T-helper 9 cell (primary cell): ENCODE measurements at places on chromosomes 3 and 15.
A peak's percentile ranks its signal among the peaks of the same experiment; 100 is the strongest.

DNA sequence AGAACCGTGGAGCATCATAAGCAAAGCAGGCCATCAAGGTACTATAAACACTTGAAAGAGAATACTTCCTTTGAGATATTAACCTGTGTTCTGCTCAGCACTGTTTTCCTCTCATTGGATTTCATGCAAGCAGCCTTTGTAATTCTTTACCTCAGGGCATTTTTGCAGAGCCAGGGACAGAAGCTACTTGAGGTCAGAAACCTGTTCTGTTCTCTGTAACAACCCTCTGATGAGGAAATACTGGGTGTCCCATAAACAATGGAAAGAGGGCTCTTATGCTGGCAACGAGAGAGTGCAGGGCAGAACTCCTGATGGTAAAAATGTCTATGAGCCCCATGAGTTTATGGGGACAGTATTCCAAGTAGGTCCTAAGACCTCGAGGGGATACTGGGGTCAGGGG lies 66.0 kb downstream of the DCLK3 start:
- DNase-seq, result no peak

DNA sequence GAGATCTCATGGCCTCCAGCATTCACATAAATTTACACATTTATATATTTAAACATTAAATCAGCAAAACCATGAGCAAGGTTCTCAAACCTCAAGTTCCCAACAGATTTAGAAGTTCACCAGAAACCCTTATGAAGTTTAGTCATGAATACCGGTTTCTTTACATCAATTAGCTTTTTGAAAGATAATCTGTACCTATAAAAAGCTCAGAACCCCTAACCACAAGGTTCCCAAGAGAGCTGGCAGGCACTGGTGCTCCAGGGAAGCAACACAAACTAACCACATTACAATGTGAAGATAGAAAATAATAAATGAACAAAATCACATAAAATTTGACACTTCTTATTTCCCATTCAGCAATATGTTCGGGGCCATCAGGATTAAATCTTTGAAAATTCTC lies 150.9 kb downstream of the FBN1 start:
- DNase-seq, result no peak

DNA sequence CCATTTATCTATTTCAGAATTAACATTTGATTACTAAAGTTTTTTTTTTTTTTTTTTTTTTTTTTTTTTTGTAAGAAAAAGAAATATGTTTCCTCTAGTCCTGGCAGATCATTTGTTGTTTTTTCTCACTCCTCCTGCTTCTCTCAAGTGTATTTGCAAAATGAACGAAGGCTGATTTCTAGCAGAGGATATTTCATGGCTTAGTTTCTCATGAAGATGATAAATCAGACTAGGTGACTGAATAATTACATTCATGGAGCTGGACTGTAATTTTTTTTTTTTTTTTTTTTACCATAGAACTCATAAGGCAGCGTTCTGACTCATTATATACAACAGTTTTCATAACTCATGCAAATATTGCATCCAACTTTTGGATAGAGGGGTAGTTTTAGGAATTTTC lies 332.5 kb upstream of the SEMA6D start:
- no peak for DNase-seq

DNA sequence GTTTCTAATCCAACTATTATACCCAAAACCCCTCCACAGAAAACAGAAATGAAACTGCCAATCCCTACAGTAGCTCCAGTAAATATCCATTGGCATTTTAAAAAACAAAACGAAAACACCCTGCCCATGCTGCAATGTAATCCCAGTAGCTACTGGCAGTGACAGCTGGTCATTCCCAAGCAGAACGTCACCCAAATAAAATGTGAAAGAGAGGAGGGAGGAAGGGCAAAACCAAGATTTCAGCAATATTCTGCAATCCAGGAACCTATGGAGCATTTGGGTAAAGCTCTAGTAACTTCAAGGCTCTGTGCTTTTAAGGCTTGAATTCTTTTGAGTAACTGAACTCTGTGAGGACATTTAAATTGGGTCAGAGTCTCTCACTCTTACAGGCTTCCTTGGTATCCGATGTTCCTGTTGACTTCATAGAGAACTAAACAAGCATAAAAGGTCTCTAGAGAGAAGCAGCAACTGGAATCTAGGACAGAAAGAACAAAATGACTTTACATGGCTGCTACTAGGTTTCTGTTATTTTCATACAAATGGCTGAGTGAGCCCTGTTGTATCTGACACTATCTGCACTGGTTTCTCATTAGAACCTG lies 136.2 kb downstream of the TNIK start:
- DNase-seq, result no peak

DNA sequence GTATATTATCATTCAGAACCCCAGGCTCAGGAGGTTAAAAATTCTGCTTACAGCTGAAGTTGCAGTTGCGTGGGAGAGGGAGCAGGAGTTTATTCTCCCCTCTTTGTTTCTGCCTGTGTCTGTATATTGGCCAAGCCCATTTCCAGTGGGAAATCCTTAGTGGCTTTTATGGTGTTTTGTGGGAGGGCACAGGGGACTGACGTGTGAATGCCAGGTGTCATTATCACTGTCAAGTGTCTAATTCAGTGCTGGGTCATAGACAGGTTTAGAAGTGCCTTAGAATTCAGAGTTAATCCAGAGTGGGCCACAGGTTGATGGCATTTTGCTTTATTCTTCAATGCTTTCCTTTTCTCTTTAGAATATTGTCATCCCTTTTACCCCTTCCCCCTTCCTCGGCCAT lies 33.4 kb downstream of the SLCO3A1 start:
- no peak for DNase-seq

DNA sequence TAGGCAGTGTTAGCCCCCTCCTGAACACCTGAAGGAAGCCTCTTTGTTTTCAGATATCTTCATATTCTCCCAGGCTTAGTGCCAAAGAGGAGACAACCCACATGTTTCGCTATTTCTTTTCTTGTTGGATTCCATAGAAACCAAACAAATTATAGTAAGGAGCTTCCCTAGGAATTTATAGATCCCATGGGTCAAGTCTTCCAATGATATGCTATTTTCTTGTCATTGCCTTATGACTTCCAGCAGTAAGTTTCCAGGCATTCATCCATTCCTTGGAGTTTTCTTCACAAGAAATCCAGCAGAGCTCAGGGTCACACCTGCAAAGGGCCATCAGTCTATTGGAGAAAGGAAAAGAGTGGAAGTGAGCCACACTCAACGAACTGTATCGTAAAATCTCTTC lies 9.9 kb upstream of the KCNMB2 start:
- no peak for DNase-seq

DNA sequence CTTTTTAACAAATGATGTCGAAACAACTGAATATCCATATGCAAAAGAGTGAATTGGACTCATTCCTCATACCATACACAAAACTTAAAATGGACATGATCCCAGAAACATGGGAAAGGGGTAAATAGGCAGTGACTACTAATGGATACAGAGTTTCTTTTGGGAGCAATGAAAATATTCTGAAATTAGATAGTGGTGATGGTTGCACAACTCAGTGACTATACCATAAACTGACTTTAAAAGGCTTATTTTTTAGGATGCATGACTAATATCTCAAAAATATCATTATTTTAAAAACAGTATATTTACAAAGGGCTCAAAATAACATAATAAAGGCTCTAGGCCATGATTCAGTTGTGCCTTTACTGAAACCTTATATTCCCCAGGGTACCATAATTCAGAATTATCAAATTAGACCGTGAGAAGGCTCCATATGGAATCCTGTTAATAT lies 16.3 kb upstream of the ATP13A3 start:
- DNase-seq, result no peak

DNA sequence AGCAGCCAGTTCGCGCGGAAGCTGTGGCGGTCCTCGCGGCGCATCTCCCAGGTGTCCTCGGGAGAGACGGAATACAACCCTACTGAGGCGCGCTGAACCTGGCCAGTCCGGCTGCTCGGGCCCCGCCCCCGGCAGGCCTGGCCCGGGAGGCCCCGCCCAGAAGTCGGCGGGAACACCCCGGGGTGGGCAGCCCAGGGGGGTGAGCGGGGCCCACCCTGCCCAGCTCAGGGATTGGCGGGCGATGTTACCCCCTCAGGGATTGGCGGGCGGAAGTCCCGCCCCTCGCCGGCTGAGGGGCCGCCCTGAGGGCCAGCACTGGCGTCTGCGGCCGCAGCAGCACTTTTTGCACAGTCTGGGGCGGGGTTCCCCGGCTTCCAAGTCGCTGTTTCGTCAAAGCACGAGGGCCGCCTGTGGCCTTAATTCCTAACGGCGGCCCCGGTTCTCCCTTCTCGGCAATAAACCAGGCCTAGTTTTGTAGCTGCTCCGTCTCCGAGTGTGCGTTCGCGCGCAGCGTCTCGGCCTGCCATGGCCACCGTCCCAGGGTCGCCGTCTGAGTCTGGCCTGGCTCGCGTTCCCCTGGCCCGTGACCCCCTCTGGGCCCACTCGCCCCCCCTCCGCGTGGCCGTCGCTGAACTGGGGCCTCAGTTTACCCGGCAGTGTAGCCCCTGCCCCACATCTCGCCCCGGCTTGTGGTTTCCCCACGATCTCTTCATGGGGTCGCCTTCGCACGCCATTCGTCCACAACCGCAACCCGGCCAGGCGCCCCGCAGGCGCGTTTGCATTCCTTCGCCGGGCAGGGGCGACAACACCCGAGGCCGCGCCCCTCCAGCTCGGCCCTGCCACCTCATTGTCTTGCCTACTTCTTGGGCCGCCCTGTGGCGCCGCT lies 30.0 kb downstream of the NBEAL2 start:
- DNase-seq, result peak; percentile 36

DNA sequence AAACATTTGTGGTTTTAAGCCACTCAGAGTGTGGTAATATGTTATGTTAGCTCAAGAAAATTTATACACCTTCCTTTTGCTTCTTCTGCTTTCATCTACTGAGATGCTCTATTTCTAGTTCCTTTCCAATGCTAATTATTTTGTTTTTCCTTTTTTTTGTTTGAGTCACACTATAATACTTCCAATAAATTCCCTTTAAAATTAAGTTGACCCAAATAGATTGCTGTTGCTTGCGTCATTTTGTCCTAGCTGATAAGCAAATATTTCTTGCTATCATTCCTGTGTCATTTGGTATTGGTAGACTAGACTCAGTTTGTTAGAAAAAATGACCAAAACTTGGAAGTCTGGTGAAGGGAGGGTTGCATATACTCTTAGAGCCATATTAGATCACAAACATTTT lies 437.0 kb upstream of the CNTN6 start:
- DNase-seq, result no peak
